Ovary (tissue), 10 donors: ENCODE measurements at places on chromosomes 7 and 10. TPM values are rescaled to one million over a fixed set of nuclear protein-coding genes. Genes with fewer than 3 reads are reported as not detected.
A peak's percentile ranks its signal among the peaks of the same experiment; 100 is the strongest.

Gene EBLN1
- not detected for total RNA-seq

Gene SPDYE1
- not detected for total RNA-seq

Gene CARD11
- 0.89 TPM for total RNA-seq

Gene KEL
- 0.20 TPM for total RNA-seq

Gene RGR
- not detected for total RNA-seq

Gene GDF10
- total RNA-seq: 0.62 TPM

Gene PHKG1
- total RNA-seq: 1.1 TPM

Gene FAM241B
- 2.1 TPM for total RNA-seq

GRCh38 chr7:55326081-55326835, 38.9 kb upstream of the LANCL2 start:
- no peak for DNase-seq

DNA sequence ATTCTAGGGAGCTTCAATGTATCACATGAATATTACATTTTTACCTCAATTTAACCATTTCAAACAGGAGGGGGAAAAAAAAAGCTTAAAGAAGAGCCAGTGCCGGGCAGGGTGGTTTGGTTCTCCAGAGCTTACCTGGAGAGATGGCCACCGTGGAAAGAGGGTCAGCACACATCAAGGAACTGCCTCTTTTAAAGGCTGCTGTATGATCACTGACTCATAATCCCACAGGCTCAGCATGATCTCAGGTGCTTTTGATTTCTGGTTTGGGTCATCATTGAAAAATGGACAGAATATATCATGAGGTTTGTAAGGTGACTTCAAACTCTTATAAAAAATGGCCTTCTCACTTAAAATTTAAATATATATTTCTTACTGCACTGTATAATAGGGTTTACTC, 67.5 kb upstream of the MDFIC start:
- no peak for DNase-seq

DNA sequence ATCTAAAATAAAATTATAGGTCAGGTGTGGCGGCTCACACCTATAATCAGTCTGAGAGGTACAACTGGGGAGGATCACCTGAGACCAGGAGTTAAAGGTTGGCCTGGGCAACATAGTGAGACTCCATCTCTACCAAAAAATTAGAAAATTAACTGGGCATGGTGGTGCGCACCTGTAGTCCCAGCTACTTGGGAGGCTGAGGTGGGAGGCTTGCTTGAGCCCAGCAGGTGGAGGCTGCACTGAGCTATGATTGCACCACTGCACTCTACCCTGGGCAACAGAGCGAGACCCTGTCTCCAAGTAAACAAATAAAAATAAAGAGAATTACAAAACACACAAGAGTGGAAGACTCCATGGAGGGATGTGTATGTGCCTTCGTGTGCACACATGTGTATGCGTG, 171.5 kb downstream of the PARD3 start:
- DNase-seq: no peak

- DNase-seq: no peak
These were observed 543.5 kb upstream of the ADARB2 start for GRCh38 chr10:2280713-2281300.

GRCh38 chr7:54888067-54888733, 129.2 kb upstream of the SEC61G start:
- no peak for DNase-seq

GRCh38 chr7:139646566-139646965, 123.1 kb downstream of the CLEC2L start:
- no peak for DNase-seq

GRCh38 chr7:123674399-123675180, 18.9 kb downstream of the LMOD2 start:
- no peak for DNase-seq

DNA sequence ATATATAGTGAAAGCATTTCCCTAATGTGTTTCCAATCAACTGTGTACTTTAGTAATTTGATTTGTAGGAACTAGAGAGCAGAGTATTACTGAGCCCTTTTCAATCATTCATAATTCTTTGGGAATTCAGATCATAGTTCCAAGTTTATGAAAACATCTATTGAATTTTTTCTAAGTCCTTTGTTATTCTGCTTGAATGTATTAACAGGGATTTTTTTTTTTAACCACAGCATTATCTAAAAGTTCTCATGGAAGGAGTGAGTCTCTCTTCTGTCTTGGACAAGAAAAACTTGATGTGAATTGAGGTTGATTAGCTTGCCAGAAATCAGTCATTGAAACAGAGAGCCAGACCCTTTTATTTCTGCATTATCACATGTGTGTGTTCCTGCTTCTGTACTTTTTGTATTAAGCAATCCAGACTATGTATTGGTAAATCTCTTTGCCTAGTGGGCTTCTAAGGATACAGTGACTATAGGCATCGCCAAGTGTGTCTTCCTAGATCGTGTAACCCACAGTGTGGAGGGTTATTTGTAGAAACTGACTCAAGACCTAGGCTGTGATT, 59.9 kb downstream of the BMPER start:
- no peak for DNase-seq

- DNase-seq: peak; percentile 78
These were observed 798 bp downstream of the PPIF start for GRCh38 chr10:79347894-79348639.

GRCh38 chr10:17801507-17801906, 7.6 kb upstream of the MRC1 start:
- DNase-seq: no peak

GRCh38 chr7:123198668-123199652, 809 bp downstream of the SLC13A1 start:
- no peak for DNase-seq

- no peak for DNase-seq
These were observed 192.5 kb upstream of the SEMA3C start for GRCh38 chr7:81111358-81111757.

- DNase-seq: no peak
These were observed 57.7 kb downstream of the PPP1R3C start for GRCh38 chr10:91575044-91575610.

- no peak for DNase-seq
These were observed 145.1 kb downstream of the PLXNA4 start for GRCh38 chr7:132430861-132431822.

- no peak for DNase-seq
These were observed 135.8 kb downstream of the RGS10 start for GRCh38 chr10:119406601-119407253.

DNA sequence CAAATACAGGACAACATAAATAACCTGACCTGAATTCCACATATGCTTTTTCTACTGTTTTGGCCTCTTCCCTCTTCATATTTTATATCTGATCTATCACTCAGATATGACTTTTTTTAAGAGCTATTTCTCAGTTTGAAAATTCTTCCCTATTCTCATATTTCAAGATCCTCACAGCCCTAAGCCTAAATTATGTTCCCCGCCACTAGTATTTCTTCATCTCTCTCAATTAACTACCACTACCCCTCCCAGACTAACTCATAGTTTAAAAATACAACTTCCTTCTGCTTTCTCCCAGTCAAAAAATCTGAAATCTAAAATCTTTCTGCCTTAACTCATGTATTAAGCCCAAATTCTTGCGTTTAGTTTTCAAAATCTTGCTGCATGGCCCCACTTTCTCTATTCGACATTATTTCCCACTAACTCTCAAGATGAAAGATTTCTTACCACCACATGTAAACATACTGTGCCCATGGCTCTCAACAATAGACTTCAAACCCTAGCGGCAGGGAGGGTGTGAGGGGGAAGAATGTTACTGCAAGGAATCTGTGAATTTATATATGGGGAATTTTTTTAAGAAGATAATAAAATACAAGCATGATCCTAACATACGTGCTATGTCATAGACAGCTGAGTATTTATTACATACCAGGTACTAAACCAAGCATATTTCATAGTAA, 64.6 kb downstream of the TFEC start:
- no peak for DNase-seq

DNA sequence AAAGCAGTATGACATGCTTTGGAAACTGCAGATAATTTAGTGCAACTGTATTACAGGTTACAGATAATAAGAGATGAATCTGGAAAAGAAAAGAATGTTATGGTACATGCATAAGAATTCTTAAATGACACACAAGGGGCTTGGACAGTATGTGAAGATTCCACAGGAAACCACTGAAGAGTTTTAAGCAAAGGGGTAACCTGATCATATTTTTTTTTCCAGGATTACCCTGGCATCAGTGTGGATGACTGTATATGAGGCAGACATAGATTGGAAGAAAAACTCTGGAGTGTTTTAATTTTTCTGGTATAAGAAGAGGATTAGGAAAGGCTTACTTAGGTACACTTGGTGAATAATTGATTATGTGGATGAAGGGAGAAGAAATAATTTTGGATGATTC, 8.1 kb downstream of the TFPI2 start:
- no peak for DNase-seq

DNA sequence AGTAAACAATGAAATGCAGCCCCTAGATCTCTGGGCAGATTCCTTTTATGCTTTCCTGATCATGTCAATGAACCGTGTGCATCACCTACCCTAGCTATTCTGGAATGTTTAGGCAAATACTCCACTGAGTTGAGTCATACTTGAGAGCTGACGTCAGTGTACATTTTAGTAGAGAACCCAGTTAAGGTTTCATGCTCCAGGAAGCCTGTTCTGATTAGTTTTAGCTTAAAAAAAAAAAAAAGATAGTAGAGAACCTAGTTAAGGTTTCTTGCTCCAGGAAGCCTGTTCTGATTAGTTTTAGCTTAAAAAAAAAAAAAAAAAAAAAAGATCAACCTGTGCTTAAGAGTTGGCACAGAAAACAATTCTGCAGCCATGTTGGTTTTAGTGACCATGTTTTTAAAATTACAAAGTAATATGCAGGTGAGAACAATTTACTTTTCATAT, 3.7 kb upstream of the MCU start:
- DNase-seq: no peak
